Stimulated activated CD4-positive, alpha-beta T cell treated with anti-CD3 and anti-CD28 coated beads, Interleukin-4, amount 100 ng/mL, for 1 hour (primary cell): ENCODE measurements at places on chromosomes 2 and 18.

GRCh38 chr2:120722246-120722567 lies 13.5 kb upstream of the GLI2 start:
- DNase-seq, result no peak

DNA sequence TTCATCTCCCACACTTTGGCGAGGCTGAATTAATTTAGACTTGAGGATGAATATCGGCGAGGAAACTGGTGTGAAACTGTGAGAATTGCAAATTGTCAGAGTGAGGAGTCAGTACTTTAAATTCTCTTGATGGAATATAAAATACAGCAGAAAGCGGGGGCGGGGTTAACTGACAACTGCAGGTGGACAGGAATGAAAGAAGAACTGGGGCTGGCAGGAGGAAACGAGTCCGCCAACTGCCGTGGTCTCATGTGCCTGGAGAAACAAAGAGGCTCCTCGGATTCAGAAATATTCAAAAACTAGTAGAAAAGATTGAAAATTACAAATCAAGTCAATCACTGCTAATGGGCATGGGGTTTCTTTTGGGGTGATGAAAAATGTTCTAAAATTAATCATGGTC lies 44.3 kb downstream of the MOGAT1 start:
- no peak for DNase-seq

DNA sequence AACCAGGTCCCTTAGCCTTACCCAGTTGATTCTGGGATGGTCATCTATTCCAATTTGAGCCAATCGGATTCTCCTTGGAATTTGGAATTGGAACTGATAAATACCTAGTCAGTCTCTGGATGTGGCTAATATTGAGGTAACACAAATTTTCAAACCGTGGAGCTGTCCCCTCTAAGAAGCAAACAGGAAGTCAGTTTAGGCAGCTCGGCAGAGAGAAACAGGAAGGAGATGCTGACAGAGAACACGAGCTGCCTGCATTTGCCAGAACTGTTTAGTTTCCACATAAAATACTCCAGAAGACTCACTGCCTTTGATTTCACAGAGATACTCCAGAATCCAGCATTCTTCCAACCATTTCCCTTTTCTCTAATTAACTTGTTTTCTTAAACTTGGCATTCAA lies 1024.9 kb downstream of the BCL11A start:
- no peak for DNase-seq

GRCh38 chr2:115904516-115904915 lies 1462.1 kb downstream of the DPP10 start:
- no peak for DNase-seq

GRCh38 chr2:65146078-65146477 lies 16.2 kb upstream of the RAB1A start:
- DNase-seq, result no peak

DNA sequence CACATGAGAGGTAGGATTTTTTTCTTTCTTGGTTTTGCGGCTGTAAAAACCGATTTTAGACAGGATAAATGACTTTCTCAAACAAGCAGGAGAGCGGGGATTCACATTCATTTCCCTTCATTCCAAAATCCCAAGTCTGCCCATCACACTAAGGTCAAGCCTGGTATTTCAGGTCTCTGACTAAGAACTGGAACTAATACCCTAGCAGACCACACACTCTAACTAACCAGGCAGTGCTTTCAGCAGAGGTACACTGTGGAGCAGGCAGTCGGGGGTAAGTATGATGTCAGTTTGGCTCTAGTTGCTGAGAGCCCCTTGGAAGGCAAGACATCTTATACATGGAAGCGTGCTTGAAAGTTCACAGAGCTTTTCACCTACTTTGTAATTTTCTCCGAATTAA lies 128.1 kb upstream of the LHCGR start:
- no peak for DNase-seq

DNA sequence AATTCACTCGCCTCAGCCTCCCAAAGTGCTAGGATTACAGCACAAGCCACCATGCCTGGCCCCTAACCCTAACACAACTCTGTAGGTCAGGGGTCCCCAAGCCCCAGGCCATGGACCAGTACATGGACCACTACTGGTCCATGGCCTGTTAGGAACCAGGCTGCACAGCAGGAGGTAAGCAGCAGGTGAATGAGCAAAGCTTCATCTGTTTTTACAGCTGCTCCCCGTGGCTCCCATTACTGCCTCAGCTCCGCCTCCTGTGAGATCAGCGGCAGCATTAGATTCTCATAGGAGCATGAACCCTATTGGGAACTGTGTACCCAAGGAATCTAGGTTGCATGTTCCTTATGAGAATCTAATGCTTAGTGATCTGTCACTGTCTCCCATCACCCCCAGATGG lies 201.7 kb downstream of the NRP2 start:
- DNase-seq, result no peak

DNA sequence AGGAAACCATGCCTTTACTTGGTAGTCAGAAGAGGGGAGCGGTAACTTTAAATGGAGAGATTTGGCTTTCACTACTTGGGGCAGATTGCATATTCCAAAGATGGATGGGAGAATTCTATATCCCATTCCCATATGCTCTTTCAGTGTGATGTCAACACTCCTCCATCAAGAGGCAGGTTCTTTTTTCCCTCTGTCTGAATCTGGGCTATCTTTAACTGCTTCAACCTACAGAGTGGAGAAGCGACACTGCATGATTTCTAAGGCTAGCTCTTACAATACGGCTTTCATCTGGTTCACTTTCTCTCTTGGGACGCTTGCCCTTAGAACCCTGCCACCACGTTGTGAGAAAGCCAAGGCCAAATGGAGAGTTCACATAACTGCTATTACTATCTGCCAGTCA lies 34.4 kb downstream of the SKA1 start:
- no peak for DNase-seq

DNA sequence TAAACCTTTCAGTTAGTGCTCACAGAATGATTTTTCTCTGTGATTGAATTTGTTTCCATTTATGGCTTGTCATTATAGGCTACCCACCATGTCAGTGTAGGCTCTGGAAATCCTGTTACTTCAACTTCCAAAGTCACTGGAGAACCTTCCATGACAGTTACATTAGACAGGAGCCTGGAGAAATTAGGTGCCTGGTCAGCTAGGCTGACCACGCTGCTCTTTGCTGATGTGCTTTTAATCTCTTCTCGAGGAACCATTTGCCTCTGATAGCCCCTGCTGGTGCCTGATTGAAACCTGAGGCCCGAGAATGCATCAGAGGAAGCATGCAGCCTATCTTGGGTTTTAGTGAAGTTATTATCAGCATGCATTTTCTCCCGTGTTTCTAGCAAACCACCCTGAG lies 29.6 kb upstream of the TTN start:
- no peak for DNase-seq

DNA sequence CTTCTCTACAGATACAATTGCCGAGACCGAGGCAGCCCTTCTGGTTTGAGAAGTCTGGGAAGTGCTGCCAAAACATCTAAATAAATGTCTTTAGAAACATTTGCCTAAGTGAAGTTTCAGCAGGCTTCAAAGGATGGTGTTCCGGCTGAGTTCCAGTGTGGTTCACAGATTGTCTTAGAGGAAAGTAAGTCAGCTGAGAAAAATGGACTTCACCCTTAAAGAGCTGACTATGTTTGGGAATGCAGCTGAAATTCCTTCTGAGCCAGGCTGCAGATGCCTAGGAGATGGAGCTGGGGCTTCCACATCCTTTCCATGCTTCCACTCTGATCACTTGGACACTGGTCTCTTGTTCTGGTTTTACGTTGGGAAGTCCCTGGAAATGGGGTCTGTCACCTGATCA lies 83.6 kb downstream of the FHOD3 start:
- no peak for DNase-seq

DNA sequence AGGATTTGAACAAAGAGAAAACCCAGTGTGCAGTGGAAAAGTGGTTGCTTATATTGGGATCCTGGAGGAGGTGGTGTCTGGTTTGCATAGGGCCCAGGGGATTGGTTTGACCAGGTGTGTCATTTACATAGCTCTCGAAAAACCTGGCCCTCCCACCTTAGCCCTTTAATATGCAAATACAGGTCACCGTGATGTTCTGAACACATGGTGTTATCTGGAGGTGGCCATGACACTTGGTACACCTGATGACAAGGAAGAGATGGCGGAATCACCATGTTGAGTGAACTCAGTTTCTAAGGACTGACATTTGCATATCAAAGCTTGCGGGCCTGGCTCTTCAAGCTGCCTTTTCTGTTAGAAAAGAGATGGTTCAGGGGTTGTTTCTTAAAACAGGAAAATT lies 2.3 kb upstream of the NAPG start:
- no peak for DNase-seq

DNA sequence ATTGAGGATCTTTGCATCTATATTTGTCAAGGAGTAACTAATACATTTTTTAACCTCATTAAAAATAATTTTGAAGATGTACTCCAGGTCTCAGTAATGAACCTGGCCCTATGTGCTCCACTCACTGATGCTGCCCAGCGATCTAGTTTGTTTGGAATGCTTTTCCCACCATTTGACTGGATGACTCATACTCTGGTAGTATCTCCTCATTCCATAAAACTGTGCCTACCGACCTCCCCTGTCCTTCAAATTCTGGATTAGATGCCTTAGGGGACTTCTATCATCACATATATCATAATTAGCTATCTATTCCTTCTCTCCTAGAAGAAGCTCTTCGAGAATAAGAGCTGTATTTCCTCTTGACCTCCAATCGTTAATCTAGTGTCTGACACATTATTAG lies 83.8 kb downstream of the FAM117B start:
- no peak for DNase-seq

- no peak for DNase-seq
Measured at GRCh38 chr2:202157211-202157990, 81.0 kb downstream of the SUMO1 start.

GRCh38 chr18:33114749-33115148 lies 325.8 kb downstream of the CCDC178 start:
- DNase-seq, result no peak

DNA sequence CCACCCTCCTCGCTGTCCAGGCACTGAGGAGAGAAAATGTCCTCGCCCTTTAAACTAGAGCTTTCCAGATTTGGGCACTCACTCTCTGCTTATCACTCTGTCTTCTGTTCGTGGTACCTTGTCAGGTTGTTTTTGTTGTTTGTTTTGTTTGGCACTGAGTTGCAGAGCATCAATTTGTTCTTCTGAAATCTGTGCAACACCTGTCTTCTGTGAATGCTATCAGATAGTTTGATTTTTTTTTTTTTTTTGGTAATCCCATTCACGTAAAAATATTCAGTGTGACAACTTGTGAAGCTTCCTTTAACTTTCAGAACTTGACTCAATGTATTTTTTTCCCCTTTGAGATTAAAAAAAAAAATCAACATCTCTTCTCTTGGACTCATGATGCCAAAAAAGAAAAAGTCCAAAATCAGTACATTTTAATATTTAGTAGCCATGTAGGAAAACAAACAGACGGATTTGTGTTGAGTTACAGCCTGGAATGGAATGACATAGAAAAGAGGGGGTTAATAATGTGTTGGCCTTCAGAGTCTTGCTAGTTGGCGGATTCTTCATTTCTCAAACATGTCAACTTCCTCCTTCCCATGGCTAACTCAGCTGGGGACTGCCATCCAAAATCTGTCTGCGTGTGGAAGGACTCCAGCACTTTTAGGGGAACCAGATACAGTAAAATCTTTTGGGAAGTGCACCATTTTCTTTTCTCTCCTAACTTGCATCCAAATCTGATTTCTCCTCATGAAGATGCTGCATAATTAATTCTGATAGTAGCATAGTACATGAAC lies 1.6 kb downstream of the TMEM178A start:
- no peak for DNase-seq

DNA sequence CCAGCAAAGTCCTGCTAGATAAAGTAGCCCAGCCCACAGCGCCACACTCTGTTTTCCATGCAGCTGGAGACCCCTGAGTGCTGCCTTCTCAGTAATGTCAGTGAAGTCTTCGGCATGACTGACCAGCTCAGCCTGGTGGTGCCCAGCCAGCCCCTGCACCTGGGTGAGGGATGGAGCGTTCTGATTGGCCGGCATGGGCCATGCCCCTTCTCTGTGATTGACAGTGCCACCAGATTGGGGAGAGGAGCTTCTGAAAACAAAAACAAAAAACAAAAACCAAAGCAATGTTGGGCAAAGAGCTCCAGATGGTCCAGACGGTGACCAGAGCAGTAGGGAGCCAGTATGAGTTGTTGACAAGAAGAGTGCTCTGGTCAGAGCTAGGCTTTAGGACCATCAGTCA lies 122.6 kb downstream of the DYSF start:
- no peak for DNase-seq

GRCh38 chr2:148590612-148591011 lies 53.9 kb upstream of the EPC2 start:
- DNase-seq, result no peak

DNA sequence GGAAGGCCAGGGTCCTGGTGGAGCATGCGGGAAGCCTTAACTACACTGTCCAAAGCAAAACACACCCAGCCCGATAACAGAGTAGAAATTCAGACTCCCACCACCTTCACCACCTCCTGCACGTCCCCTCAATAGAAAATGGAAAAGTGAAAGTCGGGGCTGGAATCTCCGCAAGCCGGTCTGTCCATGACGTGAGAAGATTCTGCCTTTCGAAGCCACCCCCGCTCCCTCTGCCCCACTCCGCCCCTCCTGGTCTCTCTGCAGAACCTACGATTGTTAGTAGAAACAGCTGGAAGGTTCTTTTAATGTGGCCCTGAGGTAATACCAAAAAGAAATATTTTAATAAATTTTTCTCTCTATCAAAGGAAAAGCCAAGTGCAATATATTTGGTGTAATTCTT lies 116.4 kb downstream of the GBX2 start:
- no peak for DNase-seq

DNA sequence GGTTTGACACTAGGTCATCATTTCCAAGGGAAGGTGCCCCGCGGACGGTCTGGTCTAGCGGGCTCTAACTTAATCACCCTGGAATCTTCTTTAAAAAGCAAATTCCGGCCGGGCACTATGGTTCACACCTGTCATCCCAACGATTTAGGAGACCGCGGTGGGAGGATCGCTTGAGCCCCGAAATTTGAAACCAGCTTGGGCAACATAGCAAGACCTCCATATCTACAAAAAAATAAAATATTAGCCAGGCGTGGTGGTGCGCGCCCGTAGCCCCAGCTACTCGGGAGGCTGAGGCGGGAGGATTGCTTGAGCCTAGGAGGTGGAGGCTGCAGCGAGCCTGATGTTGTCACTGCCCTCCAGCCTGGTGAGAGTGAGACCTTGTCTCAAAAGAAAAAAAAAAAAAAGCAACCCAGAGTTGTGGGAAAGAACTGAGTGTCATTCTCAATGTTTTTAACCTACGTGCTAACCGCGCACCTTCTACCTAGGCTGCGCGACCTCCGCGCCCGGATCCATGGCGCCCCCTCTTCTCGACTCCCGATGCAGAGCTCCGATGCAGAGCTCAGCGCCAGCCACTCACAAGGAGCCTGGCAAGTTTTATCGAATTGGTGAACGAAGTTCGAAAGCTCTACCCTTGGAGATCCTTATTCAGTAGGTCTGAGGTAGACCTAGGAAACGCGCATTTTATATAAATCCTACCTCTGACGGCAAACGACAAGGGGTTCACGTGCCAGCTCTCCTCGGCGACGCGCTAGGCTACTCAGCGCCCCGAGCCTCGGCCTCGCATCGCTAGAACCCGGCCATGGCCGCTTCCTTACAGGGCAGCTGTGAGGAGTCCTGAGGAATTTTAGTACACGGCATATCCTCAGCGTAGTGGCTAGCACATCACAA lies 888 bp upstream of the TWSG1 start:
- peak; percentile 7 for DNase-seq
